HFFc6 (cell line): ENCODE measurements at places on chromosomes 5 and 9. TPM values are rescaled to one million over a fixed set of nuclear protein-coding genes. Genes with fewer than 3 reads are reported as not detected.
A peak's percentile ranks its signal among the peaks of the same experiment; 100 is the strongest.

UBE2QL1 gene
- total RNA-seq: not detected in 3 replicates

WDR31 gene
- total RNA-seq: 0.85 to 1.5 TPM (median 1.4 TPM) in 3 replicates

- no peak for DNase-seq
These were observed 477.5 kb downstream of the TLE4 start for GRCh38 chr9:80049096-80049782.

DNA sequence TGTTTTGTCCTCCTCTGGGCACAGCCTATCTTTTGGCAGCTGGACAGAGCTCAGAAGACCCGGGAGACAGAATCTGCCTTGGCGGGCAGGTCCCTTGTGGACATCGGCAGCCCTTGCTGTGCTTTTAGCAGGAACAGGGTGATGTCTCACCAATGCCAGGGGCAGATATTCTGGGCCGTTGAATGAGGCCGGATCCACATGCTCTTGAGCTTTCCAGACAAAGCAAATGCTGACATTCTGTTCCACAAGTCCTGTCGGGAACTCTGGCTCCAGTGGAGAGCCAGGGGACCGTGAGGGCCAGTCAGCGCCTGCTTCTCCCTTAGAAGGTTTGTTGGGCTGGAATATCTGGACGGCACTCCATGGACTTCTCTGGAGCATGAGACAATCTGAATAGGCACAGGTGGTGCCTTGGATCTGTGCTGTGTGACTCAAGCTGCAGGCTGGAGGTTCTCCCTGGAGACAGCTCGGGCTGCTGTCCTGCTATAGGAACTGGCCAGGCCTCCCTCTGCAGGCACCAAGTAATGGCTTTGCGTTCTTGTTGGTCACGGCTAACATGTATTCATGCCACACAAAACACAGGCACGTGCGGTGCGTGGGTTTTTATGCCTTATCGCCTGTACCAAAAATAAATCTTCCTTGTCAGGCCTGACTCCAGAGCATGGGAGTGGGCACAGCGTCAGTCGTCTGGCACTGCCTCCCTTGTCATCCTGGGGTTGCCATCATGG, 80.3 kb downstream of the GADD45G start:
- DNase-seq: no peak

FOXI1 gene
- not detected in 3 replicates for total RNA-seq

MEIKIN gene
- total RNA-seq: not detected in 3 replicates

- peak; percentile 75 for DNase-seq
These were observed 35.4 kb upstream of the GDNF start for GRCh38 chr5:37875051-37875787.

PCDHA9 gene
- total RNA-seq: not detected in 3 replicates

PCDHGA10 gene
- 0.87 to 1.2 TPM (median 1.0 TPM) in 3 replicates for total RNA-seq

- no peak for DNase-seq
These were observed 36.5 kb upstream of the RAD23B start for GRCh38 chr9:107246259-107247254.

DNA sequence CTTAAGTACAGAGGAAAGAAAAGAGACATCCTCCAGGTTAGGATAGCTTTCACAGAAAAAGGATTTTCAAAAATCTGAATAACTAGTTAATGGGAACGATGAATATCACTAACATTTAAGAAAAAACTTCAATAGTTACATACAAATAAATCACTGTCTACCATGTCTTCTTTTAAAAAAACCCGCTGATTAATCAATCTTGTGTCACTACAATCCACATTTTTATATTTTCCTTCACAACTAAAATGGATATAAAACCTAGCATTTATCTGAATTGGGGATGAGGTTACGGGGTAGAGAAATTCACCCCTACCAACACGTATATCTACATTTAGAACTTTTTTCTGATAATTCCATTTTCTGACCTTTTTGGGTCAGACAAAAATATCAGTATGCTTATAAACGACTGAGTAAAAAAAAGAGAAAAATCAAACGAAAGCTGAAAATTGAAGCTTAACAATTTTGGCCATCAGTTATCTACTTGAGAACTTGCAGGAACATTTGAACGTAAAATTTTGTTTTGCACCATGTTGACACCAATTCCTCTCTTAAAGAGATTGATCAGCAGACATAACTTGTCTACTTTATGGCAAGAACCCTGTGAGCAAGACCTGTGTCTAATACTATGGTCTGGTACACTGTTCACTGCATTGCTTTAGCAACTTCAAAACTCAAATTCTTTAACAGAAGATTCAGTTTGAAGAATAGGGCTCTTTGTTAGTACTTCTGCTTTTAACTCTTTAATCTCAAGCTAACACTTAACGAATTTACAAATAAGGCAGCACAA, 4.8 kb downstream of the NR3C1 start:
- DNase-seq: no peak

DIAPH1 gene
- 96.5 to 119 TPM (median 115 TPM) in 3 replicates for total RNA-seq

DNA sequence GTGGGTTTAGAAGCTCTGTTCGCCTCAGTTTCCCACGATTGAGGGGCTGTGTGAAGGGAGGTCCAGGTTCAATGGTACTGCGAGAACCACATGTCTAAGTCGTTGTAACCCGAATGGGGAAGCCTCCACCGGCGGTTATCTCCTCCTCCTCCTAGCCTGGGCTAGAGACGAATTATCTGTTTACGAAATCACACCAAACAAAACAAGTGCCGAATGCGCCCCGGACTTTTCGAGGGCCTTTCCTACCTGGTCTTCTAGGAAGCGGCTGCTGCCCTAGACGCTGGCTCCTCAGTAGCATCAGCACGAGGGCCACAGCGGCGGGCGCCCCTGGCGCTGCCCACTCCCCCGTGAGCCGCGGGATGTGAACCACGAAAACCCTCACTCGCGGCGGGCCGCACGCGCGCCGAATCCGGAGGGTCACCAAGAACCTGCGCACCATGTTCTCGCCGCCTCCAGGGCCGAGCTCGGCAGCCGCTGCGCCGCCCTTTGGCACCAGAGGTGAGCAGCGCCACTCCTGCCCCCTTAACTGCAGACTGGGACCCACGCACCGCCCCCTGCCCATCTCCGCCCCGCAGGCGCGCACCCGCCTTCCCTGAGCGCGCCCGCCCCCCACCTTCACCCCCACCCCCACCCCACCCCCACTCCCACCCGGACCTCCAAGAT, at the start of gene CDKN2A:
TSS of gene CDKN2A (minus strand) at position 500 of the 663 bp plus-strand sequence.
- DNase-seq: peak; percentile 50

GRCh38 chr9:17907779-17908508, 329.1 kb downstream of the SH3GL2 start:
- no peak for DNase-seq

DNA sequence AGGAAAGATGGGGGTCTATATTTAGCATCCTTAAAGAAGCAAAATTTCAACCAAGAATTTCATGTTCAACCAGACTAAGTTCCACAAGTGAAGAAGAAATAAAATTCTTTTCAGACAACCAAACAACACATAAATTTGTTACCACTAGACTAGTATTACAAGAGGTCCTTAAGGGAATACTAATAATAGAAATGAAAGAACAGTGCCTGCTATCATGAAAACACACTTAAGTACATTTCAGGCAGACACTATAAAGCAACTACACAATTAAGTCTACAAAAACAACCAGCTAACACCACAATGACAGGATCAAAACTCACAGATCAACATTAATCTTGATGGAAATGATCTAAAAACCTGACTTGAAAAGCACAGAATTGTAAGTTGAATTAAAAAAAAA, 477.2 kb downstream of the PTPRD start:
- DNase-seq: no peak

GRCh38 chr9:125839317-125839716, 92.1 kb downstream of the PBX3 start:
- DNase-seq: no peak

- no peak for DNase-seq
These were observed 95.0 kb downstream of the CFAP90 start for GRCh38 chr5:7755958-7756357.

DNA sequence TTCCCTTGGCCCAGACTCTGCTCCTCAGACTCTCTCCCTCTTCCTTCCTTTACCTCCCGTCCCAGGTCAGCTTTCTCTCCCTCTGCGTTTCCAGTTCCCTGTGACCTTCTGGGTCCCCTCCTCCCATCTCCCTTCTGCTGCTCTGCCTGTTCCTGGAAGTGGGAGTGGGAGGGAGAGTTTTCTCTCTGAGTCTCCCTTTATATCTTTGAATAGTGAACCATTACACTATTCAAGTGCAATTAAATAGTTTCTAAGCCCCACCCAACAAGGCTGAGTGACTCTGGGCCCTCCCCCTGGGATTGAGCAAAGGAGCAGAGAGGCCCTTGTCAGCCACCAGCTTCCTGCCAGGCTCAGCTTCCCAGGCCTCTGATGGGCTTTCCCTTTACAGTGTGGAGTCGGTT, 34.8 kb downstream of the THBS4 start:
- DNase-seq: no peak
